Right cardiac atrium (tissue), 5 donors: ENCODE measurements at places on chromosomes 3 and 15. TPM values are rescaled to one million over a fixed set of nuclear protein-coding genes. Genes with fewer than 3 reads are reported as not detected.

Gene NR2E3
- total RNA-seq, result not detected

Gene SPTBN5
- 3.6 TPM for total RNA-seq

DNA sequence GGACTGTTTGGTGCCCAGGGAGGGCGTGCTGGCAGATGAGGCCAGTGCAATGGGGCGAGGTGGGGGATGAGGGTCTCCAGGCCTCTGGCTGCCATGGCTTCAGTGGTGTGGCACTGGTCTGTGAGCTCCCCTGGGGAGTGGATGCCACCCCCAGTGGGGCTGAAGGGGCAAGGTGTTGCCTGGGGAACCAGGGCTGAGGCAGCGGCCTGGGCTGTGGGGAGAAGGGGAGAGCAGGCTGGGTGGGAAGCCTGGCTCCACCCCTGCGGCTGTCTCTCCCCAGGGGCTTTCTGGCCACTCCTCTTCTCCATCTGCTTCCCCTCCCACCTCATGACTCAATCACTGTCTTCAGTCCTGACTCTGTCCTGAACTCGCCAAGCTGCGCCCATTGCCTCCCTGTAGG lies 88.4 kb upstream of the TLE3 start:
- DNase-seq, result no peak

DNA sequence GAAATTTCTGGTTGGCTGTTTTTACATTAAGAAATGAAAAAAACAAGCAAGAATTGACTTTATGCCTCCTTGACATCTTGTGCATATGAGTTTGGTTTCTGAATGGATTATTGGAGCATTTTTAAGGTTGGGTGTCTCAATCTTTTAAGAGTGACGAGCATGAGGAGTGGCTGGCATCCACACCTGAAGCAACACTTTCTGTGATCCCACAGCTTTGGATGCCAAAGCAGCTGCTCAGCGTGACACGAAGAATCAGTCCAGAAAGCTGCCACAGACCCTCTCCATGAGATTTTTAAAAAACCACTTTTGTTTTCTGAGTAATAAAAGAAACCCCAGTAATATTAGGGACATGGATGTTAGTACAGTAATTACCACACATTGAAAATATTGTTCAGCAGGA lies 154.5 kb downstream of the KLF13 start:
- DNase-seq, result no peak

DNA sequence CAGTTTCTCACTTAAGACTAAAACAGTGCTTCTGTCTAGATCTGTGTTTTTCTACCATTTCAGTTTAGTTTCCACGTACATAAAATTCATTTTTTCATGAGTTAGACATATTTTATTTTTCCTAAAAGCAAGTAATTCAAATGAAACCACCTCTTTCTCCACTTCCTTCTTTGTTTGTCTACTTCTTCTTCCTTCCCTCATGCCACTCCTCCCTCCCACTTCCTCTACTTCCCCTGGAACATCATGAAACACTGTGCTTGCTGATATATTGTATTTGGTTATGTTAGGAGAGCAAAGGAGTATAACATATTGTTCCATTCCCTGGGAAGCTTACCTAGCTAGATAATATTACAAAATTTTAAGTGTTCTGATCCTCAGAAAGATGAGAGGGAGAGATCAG lies 36.7 kb upstream of the GOLGA8B start:
- no peak for DNase-seq
